SK-N-SH (cell line): ENCODE measurements at places on chromosomes 12 and 14. TPM values are rescaled to one million over a fixed set of nuclear protein-coding genes. Genes with fewer than 3 reads are reported as not detected.

Gene PAN2
- 37.1 and 66.9 TPM in 2 replicates for polyA plus RNA-seq

GRCh38 chr14:21090194-21090939 lies 8.1 kb downstream of the ZNF219 start:
- peak; percentile 87 for DNase-seq

DNA sequence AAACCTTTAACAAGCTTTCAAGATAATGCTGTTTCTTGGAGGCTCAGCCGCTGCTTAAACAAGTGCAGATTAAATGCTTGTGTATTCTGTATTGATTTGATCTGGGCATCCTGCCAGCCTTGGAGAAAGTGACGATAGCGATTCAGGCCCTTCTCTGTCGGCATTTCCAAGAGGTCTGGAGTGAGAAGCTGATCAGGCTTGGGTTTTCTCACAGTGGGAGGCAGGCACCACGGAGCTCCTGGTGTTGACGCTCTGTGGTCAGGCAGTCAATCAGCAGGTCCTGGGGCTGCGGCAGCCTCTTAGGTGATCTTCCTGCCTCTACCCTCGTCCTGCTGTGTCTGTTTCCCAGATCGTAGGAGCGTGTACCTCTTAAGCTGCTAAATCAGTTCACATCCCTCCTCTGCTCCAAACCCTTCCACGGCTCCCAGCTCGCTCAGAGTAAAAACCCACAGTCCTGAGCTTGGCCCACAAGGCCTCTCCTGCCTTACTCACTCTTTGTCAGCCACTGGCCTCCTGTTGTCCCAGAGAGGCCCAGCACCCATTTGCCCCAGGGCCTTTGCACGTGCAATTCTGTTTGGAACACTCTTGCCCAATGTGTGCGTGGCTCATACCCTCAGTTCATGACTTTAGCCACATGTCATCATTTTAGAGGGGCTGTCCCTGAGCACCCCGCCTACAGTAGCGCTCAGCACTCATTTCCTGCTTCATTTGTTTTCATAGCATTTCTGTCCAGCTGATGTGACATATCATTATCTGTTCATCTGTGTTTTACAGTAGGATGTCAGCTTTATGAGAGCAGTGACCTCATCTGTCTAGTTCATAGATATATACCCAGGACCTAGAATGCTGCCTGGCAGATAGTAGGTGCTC lies 155.4 kb downstream of the AACS start:
- DNase-seq = no peak

- peak; percentile 94 for DNase-seq
Measured at GRCh38 chr14:101584055-101584859, 23.0 kb downstream of the DIO3 start.

DNA sequence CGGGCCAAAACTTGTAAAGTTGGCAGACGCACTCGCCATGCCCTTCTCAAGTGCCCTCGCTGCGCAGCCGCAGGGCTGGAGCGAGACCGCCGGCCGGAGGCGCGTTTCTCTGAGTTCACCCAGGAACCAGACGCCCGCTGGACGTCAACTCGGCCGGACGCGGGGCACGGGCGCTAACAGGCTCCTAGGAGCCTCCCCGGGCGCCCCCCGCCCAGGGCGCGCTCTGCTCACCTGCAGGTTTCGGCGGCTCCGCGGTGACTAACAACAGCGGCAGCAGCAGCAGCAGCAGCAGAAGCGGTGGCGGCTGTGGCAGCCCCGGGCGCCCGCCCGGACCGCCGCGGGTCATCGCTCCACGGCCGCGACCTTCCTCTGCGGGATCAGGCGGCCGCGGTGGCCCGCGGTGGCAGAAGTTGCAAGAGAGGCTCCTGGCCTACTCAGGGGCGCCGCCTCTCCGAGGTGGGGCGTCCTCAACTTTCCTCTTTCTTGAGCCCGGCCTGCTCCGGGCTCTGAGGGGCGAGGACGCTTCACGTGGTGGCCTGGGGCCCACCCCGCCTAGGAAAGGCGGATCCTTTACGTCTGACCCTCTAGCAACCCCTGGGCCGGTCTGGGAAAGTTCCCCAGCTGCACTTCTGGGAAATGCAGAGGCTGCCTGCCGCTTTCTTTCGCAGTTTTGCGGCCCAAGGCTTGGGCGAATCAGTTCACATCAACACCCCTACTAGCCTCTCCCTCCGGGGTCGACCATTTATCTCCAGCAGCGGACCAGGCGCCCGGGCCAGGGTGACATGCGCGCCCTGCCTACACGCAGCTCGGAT lies at the start of gene PLBD1:
Gene PLBD1 (minus strand): TSS at position 533 of the 812 bp plus-strand sequence. CDS start 187 bp downstream, at position 346.
- DNase-seq = peak; percentile 57
